ENCODE measurements at places on chromosomes 7 and 10.
A peak's percentile ranks its signal among the peaks of the same experiment; 100 is the strongest.

DNA sequence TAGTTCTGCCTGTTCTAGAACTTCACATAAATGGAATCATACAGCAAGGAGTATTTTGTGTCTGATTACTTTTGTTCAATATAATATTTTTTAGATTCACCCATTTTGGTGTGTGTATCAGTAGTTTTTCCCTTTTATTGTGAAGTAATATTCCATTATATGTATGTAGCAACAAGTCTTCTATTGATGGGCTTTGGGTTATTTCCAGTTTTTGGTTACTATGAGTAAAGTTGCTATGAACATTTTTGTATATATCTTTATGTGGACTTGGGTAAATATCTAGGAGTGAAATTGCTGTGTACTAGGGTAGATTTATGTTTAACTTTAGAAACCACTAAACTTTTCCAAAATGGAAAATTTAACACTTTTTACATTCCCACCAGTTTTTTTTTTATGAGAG is 35.7 kb downstream of the ADK start:
- no peak for DNase-seq

GRCh38 chr7:15848901-15849300 is 162.4 kb upstream of the MEOX2 start:
- no peak for DNase-seq

GRCh38 chr10:117509573-117509972 is 33.0 kb upstream of the EMX2 start:
- DNase-seq = no peak

DNA sequence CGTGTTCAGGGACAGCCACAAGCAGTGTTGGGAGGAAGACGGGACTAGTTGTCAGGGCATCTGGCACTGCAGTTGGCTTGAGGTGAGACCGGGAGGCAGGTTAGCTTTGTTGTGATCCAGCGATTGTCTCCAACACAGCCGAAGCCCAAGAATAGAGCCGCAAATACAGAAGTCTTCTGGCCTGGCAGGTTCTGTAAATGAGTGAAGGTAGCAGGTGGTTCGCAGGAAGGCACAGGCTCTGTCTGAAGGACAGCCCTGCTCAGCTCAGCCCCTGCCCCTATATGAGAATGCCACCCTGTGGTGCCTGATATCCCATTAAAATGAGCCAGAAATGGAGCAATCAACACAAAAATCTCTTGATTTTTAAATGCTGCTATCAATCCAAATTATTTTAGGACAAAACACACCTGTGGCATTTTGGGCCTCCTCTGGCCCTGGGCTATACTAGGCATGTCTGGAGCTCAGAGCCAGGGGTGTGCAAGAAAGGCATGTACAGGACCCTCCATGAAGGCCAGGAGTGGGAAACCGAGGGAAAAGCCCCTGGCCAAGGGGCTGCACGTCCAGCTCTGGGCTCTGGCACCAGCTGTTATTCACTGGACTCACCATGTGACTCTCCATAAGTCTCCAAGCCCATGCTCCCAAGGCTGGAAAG is 11.2 kb upstream of the C10orf71 start:
- DNase-seq = no peak

DNA sequence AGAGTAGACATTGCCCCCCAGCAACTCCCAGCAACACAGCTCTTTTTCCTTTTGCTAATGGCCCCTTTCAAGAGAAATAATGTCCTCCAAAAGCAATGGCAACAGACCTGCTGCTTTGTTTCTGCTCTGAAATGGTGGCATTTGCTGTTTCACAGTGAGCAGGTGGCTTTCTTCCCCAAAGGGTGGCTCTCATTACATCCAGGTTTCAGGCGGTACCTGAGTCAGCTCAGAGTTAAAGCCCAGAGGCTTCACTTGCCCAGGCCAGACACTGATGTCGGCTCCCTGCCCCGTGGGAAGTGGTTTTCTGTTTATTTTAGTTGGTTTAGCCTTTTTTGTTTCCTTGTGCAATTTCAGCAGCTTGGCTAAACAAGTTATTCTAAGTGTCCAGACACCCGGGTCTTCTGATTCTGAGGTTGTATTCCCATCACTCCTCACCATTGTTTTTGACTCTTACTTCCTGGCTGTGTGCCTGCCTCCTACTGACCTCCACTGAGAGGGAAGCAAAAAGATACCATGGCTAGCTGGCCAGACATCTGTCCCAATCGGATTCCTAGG is 7.8 kb upstream of the ATOH7 start:
- no peak for DNase-seq

DNA sequence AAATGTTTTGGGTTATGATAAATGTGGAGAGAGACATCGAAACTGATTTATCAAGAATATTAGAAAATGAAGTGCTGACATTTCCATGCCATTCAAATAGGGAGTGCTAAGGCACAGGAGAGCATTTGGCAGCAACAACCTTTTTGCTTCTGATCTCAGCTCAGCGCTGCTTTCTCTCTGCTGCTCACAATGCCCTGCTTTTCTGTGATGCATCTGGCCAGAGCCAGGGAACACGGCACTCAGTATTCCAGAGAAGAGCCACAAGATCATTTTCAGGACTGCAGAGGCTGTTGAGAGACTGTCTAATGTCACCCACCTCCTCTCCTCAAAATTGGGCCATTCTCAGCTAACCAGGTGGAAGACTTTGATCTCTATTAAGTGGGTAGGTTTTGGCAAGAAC is 28.1 kb downstream of the INSYN2A start:
- no peak for DNase-seq

- no peak for DNase-seq
Observed at GRCh38 chr7:44325201-44325671, at the start of gene CAMK2B. CAMK2B (minus strand) TSS chr7:44325594; CDS start chr7:44325421, 173 bp downstream.

DNA sequence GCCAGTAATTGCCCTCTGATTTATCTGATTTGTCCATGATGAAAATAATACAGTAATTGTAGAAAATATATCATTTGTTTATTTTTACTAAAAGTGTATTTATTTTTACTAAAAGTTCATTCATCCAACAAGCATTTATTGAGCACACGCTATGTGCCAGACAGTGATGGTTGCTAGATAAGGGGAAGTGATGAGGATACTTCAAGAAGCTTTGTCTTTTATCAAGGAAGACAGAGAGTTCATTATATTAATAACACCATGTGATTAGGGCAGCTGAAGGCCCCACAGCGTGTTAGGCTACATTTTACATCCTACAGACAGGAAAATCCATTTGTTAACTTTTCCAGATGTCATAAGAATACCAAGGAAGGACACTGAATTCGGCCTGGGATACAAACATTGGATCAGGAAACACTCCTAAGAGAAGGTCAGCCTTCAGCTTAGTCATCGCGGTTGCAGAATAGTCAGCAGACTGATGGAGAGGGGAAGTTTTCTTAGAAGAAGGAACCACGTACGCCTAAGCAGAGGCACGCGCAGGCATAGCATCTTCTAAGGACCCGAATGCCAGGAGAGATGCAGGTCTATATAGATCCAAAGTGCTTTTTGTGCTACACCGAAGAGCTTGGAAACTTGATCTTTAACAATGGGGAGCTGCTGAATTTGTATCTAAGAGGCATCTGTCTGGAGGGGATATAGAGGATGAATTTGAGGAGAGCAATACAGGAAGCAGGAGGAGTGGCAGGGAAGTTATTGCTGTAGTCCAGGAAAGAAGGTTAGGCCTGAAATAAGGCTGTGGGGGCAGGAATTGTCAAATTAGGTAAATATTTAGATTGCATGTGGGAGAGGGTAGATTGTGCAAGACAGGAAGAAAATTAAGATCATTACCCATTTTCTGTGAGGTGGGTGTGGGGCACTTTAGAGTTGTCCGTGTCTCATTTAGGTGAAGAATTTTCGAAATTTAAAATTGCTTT is 85.7 kb downstream of the LRGUK start:
- DNase-seq = peak; percentile 42

DNA sequence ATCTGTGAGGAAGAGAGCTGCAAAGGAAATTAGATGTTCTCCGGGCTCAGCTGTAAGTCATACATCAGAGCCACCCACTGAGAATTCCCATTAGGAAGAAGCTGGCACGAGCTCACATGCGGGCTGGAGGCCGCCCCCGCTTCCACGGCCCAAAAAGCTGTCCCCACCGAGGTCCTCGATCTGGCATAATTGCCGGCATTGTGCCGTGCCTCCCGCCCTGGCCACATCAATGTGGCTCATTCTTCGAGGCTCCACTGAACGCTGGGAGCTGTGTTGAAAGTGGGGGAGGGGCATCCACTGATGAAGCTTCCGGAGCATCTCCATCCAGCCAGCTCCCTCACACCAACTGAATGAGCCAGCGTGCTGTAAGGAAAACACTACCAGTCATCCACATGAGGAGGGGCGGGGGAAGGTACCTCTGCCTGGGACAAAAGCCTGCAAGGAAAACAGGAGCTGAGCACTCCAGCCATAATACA is 173.1 kb downstream of the PTPRN2 start:
- no peak for DNase-seq

DNA sequence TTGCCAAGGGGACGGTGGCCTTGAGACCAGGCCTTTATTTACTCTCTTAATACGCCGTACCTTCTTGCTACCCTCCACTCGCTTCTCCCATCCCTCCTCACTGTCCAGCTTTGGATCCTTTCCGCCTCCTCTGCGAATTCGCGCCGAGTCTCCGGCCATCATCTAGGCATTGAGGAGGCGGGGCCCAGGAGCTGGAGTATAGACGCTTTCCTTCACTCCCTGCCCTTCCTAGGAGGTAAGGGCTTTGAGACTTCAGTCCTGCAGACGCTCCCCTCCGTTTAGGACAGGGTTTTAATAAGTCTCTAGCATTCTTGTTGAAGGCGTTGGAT is 538 bp downstream of the TFAM start:
- DNase-seq = peak; percentile 11

- DNase-seq = no peak
Observed at GRCh38 chr10:18140957-18141845, 977 bp downstream of the CACNB2 start.

- no peak for DNase-seq
Observed at GRCh38 chr10:43212043-43212721, 54.7 kb downstream of the RASGEF1A start.

DNA sequence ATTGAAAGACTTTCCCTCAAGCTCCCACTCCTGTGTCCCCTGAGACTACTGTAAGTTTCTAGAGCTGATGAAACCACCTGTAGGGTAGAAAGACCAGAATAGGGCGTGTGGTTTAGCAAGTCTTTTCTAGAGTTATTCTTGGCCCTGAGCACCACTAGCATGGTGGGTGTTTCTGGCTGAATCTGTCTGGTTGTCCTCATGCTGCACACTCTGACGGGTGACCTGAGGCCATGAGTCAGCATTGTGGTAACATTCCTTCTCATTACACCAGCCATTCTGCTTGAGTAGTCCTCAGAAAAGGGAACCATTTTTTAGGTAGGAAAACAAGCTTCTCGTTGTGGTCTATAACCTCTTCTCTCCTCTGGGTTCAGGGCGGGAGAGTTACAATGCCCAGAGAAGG is 250.3 kb downstream of the SNX13 start:
- DNase-seq = peak; percentile 90

- DNase-seq = no peak
Observed at GRCh38 chr7:44616545-44616944, 10.1 kb downstream of the OGDH start.

DNA sequence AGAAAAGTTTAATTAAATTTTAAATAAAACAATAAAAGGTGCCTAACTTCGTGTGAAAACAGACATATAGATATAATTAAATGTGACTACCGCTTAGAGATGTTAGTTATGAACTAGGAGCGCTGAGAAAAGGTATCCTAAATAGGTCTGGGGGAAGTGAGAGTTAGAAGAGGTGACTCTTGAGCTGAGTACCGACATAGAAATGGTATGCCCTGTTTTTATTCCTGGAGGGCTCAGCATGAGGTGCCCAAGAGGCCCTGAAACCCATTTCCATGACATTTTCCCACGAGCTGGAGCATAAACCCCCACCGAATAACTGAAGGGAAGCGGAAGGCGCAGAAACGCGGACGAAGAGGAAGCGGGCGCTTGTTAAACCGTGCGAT is 433 bp upstream of the STARD3NL start:
- DNase-seq = no peak

GRCh38 chr7:135414850-135415439 is 95.0 kb downstream of the CNOT4 start:
- DNase-seq = peak; percentile 64

DNA sequence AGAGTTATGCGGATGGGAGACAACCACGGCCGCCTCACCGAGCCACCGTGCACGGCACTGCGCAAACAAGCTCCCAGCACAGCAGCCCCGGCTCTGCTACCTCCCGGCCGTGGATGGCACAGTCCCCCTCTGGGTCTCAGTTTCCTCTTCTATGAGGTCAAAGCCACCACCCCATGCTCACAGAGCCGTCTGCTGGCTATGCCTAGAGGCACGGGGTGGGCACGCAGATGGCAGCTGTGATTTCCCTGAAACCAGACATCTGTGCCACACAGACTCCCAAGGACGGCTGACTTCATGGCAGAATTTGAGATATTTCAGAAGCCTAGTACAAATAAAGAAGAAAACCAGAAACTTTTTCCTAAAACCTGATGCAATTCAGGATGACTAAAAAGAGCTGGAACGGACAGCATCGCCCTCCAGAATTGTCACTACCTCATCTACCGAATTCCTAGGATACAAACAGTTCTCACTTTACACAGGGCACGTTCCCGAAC is 73.2 kb downstream of the AMZ1 start:
- DNase-seq = no peak

GRCh38 chr7:117949232-117949631 is 76.0 kb upstream of the CTTNBP2 start:
- no peak for DNase-seq

- peak; percentile 2 for DNase-seq
Observed at GRCh38 chr10:25226775-25227682, 52.2 kb downstream of the GPR158 start.

DNA sequence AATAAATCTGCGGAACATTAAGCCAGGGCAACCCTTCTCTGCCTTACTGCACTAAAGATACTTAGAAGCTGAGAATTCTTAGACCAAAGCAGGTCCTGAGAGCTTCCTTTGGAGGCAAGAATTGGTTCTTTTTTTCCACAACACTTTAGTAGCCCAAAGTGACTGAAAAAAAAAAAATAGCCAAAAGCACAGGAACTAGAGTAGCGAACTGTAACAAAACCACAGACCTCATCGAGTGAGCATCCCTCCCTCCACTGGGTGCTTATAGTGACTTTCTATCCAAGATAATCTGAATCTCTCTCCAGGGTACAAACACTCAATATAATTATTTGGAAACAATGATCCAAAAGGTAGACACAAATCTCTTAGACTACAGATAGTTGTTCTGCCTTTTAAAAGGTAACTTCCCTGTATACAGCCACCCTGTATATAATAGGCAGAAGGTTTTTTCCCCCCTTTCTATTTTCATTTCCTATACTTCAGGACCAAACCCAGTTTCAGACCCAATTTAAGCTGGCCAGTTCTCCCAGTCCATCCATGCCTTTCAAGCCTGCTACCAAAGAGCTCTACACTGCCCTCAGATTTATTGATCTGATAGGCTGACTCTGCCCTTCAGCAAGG is 31.6 kb upstream of the KCNIP2 start:
- no peak for DNase-seq

- peak; percentile 42 for DNase-seq
Observed at GRCh38 chr7:2523941-2524807, 4.6 kb downstream of the LFNG start.

DNA sequence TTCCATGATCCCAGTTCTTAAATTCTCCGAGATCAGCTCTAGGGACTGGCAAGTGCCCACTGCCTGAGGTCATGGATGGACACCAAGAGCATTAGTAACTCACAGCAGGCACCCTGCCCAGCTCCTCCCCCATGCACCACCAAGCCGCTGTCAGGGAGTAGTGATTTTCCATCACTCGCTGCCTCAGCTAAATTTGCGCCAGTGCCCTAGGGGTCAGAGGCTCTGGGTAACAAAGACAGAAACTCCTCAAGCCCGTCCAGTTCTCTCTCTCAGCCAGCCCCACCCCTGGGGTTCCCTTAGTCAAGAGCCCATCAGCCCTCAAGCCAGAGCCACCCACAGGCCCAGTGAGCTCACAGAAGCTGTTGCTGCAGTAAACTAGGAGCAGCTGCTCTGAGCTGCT is 30.0 kb downstream of the PAX2 start:
- no peak for DNase-seq

GRCh38 chr10:71127104-71127503 is 85.3 kb upstream of the UNC5B start:
- DNase-seq = no peak
